ENCODE measurements at places on chromosomes 4 and X.

GRCh38 chr4:6092131-6092530 lies 73.9 kb upstream of the C4orf50 start:
- no peak for DNase-seq

- DNase-seq: peak; percentile 75
Observed at GRCh38 chr4:123405267-123405865, 8.8 kb downstream of the SPRY1 start.

DNA sequence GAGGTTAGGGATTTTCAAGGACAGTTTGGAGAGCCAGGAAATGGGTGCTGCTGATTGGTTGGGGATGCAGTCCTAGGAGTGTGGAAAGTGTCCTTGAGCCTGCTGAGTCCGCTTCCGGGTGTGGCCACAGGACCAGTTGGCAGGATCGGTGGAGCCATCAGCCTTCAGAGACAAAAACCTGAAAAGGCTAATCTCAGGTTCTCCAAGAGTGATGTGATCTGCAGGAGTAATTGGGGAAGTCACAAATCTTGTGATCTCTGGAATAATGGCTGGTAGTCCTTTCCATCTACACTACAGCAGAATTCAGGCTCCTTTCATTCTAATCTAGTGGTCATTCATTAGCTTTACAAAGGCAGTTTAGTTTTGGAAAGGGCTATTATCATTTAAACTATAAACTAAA lies 55.9 kb upstream of the BMP2K start:
- no peak for DNase-seq

GRCh38 chrX:111652719-111653118 lies 28.3 kb upstream of the ALG13 start:
- DNase-seq: peak; percentile 72

DNA sequence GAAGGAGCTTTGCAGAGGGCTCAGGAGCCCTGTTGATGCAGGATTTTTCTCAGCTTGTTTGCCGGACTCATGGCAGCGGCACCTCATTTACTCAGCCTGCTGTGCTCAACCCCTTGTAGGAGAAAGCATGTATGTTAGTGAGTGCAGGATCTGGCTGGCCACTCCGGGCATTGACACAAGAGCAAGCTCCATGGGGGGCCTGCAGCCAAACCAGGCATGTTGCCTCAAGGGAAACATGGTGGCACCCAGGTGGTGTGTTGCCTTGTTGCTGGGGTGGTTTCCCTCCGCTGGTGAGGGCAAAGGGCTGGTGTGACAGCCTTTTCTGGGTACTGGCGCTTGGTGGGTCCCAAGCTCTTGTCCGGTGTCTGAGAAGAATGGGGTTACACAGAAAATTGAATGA lies 189.3 kb upstream of the ANXA3 start:
- no peak for DNase-seq

DNA sequence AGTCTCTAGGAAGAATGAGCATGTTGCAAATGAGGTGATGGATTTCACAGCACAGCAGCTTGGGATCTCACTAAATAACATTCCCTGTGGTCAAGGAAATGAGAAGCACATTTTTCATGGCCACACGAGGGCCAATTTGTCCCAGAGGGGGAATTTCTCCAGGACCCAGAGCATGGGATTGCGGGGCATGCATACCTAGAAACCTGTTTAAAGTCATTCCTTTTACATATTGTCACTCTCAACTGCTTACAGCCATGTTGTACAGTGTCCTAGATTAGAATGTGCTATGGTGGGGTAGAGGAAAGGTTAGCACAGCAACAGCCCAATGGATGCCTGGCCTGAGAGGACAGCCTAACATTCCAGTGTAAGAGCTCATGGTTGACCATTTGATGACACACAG lies 37.4 kb upstream of the NLGN4X start:
- no peak for DNase-seq

GRCh38 chrX:133542476-133542875 lies 127.2 kb upstream of the GPC4 start:
- DNase-seq: no peak

- no peak for DNase-seq
Observed at GRCh38 chrX:111662292-111662691, 18.7 kb upstream of the ALG13 start.

DNA sequence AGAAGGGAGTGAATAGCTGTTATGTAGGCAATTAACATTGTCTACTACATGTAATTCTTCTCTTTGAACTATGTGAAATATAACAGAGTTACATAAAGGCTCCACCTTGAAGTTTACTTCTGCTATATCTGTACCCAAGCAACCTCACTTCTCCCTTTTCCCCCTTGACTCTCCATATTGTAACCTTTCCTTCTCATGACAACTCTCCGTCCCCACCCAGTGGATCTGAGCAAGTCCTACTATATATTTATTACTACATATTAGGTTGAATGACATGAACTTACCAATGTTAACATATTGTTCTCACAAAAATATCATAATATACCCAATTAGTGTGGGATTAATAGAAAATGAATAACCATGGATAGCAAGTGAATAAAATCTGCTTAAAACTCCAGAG lies 93.2 kb upstream of the ATP8A1 start:
- peak; percentile 65 for DNase-seq

DNA sequence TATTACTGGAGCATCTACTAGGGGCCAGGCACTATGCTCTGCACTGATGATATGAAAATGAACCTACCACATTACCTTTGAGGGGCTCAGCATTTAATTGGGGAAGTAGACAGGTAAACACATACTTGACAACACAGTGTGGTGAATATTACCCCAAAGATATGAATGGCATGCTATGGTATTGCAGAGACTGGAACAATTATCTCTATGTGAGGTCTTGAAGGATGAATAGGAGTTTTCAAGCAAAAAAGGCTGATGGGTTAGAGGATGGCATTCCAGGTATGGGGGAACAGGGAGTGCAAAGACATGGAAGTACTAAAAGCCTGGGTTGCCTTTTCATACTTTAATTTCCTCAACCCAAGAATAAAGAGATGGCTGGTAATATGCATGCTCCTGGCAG lies 59.1 kb upstream of the CAPN6 start:
- no peak for DNase-seq

DNA sequence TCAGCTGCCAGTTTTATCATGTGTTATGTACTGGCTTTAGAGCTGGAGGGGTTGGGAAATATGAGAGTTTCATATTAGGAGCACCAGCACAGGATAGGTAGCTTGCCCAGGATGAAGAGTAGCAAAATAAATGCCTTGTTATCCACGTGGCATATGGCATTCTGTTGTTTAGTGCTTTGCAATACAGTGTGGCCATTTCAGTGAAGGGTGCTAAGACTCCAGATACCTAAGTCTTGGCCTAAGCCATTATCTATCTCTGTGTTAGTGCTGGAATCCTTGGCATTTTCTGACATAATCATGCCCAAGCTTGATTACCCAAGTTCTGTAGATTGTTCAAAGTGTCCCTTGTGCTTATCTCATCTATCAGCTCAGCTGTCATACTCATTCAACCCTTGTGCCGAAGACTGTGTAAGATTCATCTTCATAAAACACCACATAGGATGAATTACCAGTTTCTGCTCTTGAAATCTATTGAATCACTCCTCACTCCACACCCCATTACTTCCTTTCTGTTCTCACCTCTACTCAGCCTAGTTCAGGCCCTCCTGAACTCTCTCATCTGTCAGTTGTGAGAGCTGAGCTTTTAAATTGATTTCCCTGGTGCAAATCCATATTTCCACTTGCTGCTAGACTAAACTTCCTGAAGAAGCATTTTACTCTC lies 73.5 kb downstream of the CLCN5 start:
- no peak for DNase-seq

DNA sequence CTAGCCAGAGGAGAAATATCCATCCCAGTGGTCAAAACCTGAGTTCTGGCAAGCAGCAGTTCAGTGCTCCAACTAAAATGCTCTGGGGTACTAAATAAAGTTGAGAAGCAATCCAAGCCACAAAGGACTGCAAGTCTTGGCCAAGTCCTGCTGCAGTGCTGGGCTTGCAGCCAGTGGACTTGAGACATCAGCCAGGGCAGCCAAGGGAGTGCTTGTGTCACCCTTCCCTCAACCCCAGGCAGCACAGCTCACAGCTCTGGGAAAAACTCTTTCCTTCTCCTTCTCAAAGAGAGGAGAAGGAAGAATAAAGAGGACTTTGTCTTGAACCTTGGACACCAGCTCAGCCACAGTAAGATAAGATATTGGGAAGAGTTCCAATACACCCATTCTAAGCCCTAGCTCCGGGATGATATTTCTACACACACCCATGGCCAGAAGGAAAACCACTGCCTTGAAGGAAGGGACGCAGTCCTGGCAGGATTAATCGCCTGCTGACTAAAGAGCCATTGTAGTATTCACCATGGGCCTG lies 99.8 kb downstream of the PTCHD1 start:
- DNase-seq: no peak

DNA sequence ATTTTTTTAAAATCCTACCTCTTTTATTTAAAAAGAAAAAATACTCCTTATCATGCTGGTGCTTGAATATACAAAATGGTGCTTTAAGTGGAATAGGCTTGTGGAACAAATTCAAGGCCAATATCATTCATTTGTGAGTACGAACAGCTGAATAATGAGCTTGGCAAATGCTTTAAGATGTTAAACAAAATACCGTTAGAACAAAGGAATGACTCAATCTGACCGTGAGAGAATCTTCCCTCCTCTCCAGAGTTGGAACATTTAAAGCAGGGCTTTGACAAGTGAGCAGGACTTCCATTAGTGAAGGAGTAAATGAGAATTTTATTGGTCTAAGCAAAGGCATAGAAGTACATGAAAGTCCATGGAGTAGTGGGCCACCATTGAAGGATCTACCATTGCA lies 74.5 kb downstream of the DCLK2 start:
- no peak for DNase-seq

DNA sequence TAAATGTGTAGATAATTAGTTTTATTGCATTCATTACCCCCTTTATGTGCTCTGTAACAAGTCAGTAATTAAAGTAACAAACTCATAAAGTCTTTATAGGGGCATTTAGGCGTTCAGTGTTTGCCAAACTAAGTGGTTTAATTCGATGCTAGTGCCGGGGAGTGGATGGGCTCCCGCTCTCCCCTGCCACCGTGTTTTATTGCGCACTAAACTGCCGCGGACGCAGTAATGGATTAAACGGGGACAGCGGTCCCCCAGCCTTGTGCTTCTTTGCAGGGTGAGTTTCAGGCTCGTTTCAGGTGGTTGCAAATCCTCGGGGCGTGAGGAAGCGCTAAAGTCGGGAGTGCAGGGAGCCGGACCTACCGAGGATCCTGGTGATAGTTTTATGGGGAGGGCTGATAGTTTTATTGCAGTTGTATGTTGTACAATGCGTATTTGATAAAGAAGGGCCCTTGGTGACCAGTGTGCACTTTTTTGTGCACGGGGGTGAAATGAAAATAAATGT lies 1.6 kb upstream of the PHOX2B start:
- DNase-seq: peak; percentile 37

DNA sequence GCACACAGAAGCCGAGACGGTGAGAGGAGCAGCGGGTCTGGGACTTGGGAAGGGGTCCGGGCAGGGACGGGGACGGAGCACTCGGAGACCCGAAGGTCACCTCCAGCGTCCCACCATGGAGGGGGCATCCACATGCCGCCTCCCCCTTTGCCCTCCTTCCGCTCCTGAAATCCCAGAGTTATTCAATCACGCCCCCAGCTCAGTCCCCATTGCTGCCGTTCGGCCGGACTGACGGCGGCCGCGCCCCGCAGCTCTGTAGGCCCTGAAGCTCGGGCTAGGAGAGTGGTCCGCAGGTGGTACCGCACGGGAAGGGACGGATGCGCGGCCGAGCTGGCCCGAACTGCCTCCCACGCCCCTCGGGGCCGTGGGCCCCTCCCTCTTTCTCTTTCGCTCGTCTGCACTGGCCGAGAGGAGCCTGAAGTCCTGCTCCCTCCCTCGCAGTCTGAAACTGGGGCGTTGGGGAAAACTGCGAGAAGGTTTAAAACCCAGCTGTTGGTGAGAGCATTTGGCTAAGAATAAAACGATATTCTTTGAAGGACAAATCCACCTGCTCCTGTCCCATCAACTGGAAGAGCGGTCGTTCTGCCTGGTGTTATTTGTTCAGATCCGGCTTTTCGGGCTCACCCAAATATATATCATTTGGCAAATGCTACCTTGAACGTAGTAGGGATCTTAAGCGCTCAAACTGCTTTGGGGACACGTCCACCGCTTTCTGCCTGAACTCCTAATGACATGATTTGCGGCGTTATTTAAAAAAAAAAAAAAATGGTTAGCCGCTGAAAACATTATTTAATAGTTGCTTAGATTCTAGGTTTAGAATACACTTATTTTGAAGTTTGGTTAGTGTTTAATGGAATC lies 719 bp downstream of the USO1 start:
- DNase-seq: peak; percentile 28

DNA sequence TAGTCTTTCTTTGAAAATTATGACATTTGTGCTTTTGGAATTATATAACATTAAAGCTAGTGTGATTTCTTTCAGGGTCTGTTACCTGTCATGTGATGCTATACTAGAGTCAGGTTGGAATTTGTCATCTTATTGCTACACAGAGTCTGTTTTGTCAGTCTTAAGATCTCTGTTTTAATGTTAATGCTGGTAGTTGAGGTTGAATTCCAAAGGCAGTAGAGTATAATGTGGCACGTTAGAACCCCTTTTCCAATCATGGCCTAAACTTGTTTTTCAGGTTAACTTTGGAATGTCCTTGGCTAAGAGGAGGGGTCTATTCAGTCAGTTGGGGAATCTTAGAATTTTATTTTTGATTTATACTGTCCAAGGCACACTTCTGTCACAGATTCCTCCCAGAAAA lies 258.5 kb downstream of the PABPC4L start:
- no peak for DNase-seq

- DNase-seq: no peak
Observed at GRCh38 chrX:118751950-118752783, 24.8 kb downstream of the IL13RA1 start.

DNA sequence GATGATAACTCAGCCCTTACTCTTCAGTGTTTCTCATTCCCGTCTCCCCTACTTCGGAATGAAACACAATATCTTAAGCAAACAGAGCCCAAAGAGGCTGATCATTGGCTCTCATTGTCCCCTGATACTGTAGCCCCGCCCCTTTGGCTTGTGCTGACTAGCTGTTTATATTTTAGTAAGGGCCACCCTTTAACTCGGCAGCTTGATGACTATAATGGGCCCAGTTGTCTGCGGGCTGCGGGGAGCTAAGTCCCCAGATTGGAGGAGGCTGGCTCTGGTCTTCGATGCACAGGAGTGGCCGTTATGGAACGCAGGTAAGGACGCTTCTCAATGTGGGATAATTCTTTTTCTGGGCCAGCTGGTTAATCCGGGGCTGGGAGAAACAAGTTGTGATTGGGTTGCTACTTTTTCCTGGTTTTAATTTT lies at the start of gene TRIM2:
Gene TRIM2 (plus strand): TSS at position 197 of the 425 bp plus-strand sequence. CDS start 88 bp downstream, at position 285.
- peak; percentile 62 for DNase-seq

GRCh38 chr4:85419103-85419502 lies 55.8 kb upstream of the ARHGAP24 start:
- peak; percentile 49 for DNase-seq

- DNase-seq: peak; percentile 29
Observed at GRCh38 chrX:11944501-11944900, 186.5 kb downstream of the MSL3 start.

DNA sequence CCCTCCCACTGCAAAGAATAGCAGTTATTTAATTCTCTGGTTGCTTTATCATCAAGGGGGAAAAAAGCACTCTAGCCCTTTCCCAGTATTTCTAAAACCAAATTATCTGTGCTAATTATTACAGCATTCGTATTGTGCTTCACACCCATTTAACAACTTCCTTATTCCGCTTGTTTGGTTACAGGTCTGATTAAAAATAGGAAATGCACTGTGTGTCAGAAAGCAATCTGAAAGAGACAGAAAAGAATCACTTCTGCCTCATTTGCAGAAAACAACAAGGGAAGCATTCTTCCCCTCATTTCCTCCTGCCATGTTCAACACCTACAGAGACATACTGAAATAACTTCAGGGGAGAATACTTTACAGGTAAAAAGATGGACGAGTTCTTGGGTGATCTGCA lies 114.9 kb upstream of the MAP3K15 start:
- no peak for DNase-seq
